ENCODE measurements at places on chromosomes 12 and 14. TPM values are rescaled to one million over a fixed set of nuclear protein-coding genes. Genes with fewer than 3 reads are reported as not detected.

ITGB7 gene
- total RNA-seq = 3.1 TPM

ATL1 gene
- total RNA-seq = 0.36 TPM

A2ML1 gene
- 135 TPM for total RNA-seq

NXPH4 gene
- 14.2 TPM for total RNA-seq

HCAR2 gene
- 4.5 TPM for total RNA-seq

RIPK3 gene
- 1.4 TPM for total RNA-seq

PTCSC3 gene
- total RNA-seq = not detected

LDHB gene
- 582 TPM for total RNA-seq

AQP2 gene
- total RNA-seq = not detected

TRPV4 gene
- total RNA-seq = 3.6 TPM

TXNDC16 gene
- total RNA-seq = 2.1 TPM

AMHR2 gene
- not detected for total RNA-seq

CD163 gene
- not detected for total RNA-seq

CAPS2 gene
- 2.7 TPM for total RNA-seq

RASSF9 gene
- total RNA-seq = 1.7 TPM

SSPN gene
- 3.1 TPM for total RNA-seq

SLC39A2 gene
- 0.64 TPM for total RNA-seq

PTPRB gene
- 0.34 TPM for total RNA-seq

GPR132 gene
- under 0.01 TPM for total RNA-seq

CLEC2A gene
- not detected for total RNA-seq

Measured in nasal cavity respiratory epithelium epithelial cell of viscerocranial mucosa (primary cell).